ENCODE measurements at places on chromosomes 11 and 22. TPM values are rescaled to one million over a fixed set of nuclear protein-coding genes. Genes with fewer than 3 reads are reported as not detected.

The SCGB1D2 gene
- total RNA-seq, result not detected

- H3K36me3 ChIP-seq, result peaks cover 71% of the 10 kb centered on the region
- H3K4me3 ChIP-seq, result no peak overlapping the region
- no peak overlapping the region for H3K27ac ChIP-seq
These were observed 17.9 kb downstream of the CLNS1A start for GRCh38 chr11:77619576-77620198.

The TRIM64C gene
- total RNA-seq, result not detected

- H3K4me3 ChIP-seq, result no peak overlapping the region
- no peaks in the 10 kb centered on the region for H3K36me3 ChIP-seq
- no peak overlapping the region for H3K27ac ChIP-seq
- H3K27me3 ChIP-seq, result peaks cover 35% of the 10 kb centered on the region
These were observed 1.6 kb upstream of the P2RY2 start for GRCh38 chr11:73216465-73216864.

DNA sequence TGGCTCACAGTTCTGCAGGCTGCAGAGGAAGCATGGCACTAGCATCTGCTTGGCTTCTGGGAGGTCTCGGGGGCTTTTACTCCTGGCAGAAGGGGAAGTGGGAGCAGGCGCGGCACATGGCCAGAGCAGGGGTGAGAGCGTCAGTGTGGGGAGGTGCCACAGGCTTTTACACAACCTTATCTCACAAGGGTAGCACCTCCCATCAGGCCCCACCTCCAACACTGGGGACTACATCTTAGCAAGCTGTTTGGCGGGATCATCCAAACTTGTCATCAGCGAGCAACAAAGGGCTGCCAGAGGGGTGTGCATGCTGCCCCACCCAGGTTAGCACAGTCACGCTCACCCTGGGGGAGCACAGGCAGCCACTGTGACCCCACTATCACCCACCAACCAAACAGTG, 18.9 kb upstream of the YPEL1 start:
- no peaks in the 10 kb centered on the region for H3K27me3 ChIP-seq
- H3K4me3 ChIP-seq, result no peak overlapping the region
- no peak for DNase-seq
- peaks cover 23% of the 10 kb centered on the region for H3K36me3 ChIP-seq
- H3K27ac ChIP-seq, result no peak overlapping the region
- H3K4me1 ChIP-seq, result peaks cover 12% of the 10 kb centered on the region

The ACRV1 gene
- not detected for total RNA-seq

The MRGPRX4 gene
- not detected for total RNA-seq

- no peak for DNase-seq
- H3K27me3 ChIP-seq, result no peaks in the 10 kb centered on the region
- H3K27ac ChIP-seq, result peak overlapping the region; percentile 34
- H3K4me1 ChIP-seq, result peaks cover 23% of the 10 kb centered on the region
These were observed 33.6 kb upstream of the SUSD2 start for GRCh38 chr22:24147666-24148065.

DNA sequence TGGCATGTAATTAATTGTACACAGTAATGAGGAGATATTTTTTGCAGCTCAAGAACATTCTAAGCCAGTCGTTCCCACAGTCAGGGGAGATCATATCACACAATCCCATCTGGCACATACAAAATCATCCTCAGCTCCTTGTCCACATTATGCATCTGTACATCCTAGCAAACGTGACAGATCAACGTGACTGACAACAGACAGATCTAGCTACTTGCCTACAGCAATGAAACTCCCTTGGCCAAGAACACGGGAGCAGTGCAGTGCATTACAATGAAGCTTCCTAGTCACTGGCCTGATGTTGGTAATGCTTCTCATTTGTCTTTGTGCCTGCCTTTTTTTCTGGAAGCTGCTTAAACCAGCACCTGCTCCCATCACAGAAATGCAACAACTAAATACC, 24.5 kb upstream of the GUCY1A2 start:
- H3K27me3 ChIP-seq, result no peaks in the 10 kb centered on the region
- H3K27ac ChIP-seq, result no peak overlapping the region
- no peak for DNase-seq
- no peak overlapping the region for H3K4me3 ChIP-seq
- no peaks in the 10 kb centered on the region for H3K36me3 ChIP-seq
- H3K4me1 ChIP-seq, result peaks cover 4% of the 10 kb centered on the region

The ZC3H12C gene
- 16.7 TPM for total RNA-seq

DNA sequence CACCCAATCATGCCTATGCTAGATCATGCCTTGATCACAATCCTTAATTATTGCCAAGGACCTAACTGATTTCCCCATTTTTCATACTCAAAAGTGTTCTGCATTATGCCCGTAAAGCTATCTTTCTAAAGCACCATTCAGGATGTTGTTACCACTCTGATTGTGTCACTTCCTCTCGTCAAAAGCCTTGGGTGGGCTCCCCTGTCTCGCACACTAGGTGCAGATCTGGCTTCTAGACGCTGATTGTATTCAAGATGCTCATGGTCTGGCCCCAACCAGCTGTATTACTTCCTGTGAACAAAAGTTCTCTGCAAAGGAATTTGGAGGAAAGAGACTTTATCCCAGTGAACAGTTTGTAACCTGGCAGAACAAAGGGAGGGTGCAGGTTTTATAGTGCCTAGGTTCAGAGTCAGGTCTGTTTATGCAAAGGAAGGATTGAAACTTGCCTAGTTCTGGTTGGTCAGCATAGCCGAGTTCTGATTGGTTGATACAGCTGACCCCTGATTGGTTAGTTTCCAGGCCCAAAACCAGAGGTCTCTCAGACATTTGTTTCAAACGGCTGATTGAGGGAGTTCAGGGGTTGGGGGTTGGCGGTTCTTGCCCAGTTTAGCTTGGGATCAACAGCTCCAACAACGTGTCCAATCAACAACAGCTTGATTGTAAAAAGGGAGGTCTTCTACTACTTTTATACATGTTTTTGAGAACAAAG, 25.4 kb downstream of the ATG13 start:
- H3K36me3 ChIP-seq, result peaks cover 64% of the 10 kb centered on the region
- no peaks in the 10 kb centered on the region for H3K27me3 ChIP-seq
- peaks cover 8% of the 10 kb centered on the region for H3K4me1 ChIP-seq
- no peak overlapping the region for H3K4me3 ChIP-seq

GRCh38 chr11:83681031-83681781, 395.0 kb upstream of the CCDC90B start:
- H3K36me3 ChIP-seq, result no peaks in the 10 kb centered on the region
- H3K27ac ChIP-seq, result no peak overlapping the region
- no peak overlapping the region for H3K4me3 ChIP-seq
- H3K27me3 ChIP-seq, result no peaks in the 10 kb centered on the region

DNA sequence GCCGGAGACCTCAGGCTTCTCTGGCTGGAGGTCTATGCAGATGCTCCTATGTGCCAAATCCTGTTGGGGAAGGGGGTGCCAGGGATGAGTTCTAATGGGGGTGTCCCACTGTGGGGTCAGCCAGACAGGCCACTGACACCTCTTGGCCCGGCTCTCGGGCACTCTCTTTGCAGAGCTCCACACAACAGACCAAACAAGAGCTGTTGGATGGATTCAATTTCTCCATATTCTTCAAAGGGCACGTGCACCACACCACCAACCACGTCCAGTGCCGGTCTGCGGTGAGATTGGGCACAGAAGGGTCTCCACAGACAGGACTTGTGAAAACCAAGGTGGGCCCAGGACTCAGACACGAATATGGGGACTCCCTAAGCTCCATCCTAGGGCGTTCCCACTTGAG, 2.2 kb upstream of the RGL4 start:
- H3K4me3 ChIP-seq, result no peak overlapping the region
- DNase-seq, result no peak

The CDC42EP1 gene
- total RNA-seq, result 1.1 TPM

DNA sequence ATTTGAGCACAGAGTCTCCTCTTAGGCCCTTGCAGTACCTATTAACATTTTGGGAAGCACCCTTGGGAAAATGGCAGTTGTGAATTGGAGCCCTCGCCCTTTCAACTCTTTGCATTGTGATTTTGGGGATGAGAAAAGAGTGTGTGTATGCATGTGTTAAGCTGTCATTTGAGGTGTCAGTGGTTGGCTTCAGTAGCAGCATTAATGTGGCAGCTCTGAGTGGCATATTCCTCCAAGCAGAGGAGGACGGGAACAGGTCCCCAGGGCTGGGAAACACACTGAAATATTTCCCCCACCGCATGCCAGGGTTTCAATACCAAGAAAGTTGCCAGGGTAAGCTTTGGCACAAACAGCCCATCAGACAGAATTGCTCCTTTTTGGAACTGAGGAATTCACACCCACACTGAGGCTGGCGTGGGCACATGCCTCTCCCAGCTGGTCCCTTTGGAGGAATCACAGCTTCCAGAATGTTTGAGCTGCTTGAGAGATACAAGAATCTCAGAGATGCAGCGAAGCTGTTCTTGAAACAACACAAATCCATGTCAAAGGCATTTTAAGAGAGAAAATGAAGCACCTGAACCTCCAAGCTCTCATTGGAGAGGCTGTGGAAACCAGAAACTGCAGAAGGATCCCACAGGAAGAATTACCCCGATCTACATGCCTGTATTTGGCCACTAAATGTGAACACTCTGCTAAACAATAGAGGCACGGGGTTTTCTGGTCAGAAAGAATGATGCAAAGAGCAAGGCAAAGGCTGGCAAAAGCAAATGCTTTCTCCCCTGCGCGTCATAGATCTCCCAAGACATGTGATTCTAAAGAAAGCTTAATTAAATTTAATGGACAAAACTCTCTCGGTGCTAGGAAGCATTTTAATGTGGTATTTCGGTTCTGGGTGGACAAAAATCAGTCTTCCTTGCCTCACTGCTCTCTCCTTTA, 67.2 kb upstream of the RCN1 start:
- no peaks in the 10 kb centered on the region for H3K36me3 ChIP-seq
- peaks cover 2% of the 10 kb centered on the region for H3K27me3 ChIP-seq
- H3K4me1 ChIP-seq, result no peaks in the 10 kb centered on the region

DNA sequence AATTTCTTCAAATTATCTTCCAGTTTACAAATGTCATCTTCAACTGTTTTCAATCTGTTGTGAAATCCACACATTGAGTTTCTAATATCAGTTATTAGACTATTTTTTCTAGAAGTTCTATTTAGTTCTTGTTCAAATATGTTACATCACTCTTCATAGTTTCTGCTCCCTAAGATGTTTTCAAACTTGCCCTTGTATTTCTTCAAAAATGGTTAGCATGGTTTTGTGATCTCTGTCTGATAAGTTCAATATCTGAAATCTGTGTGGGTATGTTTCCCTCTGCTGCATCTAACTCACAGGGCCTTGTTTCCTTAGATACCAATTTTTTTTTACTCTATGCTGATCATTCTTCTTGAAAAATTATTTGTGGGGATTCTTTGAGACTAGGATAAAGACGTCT, 46.2 kb upstream of the SLC36A4 start:
- no peak for DNase-seq
- no peaks in the 10 kb centered on the region for H3K4me1 ChIP-seq
- H3K4me3 ChIP-seq, result no peak overlapping the region
- no peaks in the 10 kb centered on the region for H3K36me3 ChIP-seq
- no peak overlapping the region for H3K27ac ChIP-seq

DNA sequence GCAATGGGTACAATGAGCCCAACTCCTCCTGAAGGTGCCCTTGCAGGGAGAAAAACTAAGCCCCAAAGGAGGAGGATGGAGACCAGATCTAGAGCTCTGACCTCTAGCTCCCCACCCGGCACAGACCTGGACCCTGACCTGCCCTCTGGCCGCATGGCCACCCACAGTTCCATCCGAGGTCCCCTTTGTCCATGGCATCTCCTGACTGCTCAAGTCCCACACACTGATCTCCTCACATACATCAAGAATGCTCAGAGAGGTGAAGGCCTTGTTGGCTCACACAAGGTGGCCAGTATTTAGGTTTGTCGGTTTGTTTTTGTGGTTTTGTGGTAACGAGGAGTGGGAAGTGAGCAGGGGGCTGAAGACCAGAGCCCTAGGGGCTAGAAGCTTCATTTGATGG, 423.5 kb upstream of the B3GAT1 start:
- H3K4me3 ChIP-seq, result no peak overlapping the region
- no peak for DNase-seq
- no peaks in the 10 kb centered on the region for H3K36me3 ChIP-seq
- no peaks in the 10 kb centered on the region for H3K4me1 ChIP-seq

The RFPL1 gene
- total RNA-seq, result not detected

GRCh38 chr11:74135127-74135840, 35.5 kb downstream of the C2CD3 start:
- no peak overlapping the region for H3K27ac ChIP-seq
- no peaks in the 10 kb centered on the region for H3K27me3 ChIP-seq
- no peaks in the 10 kb centered on the region for H3K4me1 ChIP-seq
- DNase-seq, result no peak

DNA sequence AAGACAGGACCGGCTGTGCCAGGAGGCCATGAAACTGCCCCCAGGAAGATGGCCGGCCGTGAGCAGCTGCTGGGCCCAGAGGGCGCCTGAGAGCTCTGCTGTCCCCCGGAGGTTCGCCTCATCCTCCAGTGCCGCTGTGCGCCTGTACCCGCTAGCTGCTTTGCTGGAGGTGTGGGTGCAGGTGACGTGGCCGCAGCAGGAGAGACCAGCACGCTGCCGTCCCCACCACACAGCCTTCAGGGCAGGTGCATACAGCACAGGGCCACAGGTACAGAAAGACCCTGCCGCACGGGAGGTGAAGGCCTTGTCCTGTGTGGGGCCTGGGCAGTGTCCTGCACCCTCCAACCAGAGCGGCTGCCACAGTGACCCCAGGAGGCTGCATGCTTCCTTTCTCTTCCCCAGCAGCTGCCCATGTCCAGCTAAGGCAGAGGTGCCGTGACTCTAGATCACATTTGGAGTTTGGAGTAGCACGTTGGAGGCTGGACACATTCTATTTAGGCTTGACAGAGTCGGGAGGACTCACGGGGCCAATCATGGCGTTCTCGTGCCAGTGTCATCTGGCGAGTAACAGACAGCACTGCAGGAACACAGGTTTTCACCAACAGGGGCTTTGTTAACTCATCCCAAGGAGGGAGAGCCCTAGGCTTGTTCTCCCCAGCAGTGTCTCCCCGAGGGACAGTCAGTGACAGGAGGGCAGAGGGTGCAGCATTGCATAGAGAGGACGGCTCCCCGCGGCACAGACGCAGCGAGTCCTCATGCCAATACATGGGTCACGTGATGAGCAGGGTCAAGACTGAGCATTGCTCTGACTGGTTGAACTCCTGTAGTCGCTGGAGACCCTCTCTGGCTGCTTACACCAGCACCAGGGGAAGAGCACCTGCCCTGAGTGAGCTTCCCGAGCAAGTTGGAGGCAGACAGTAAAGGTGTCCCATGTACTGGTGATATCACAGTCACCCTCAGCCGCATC, 18.7 kb upstream of the PANX2 start:
- H3K27ac ChIP-seq, result no peak overlapping the region
- peaks cover 2% of the 10 kb centered on the region for H3K4me1 ChIP-seq
- peaks cover 3% of the 10 kb centered on the region for H3K27me3 ChIP-seq

DNA sequence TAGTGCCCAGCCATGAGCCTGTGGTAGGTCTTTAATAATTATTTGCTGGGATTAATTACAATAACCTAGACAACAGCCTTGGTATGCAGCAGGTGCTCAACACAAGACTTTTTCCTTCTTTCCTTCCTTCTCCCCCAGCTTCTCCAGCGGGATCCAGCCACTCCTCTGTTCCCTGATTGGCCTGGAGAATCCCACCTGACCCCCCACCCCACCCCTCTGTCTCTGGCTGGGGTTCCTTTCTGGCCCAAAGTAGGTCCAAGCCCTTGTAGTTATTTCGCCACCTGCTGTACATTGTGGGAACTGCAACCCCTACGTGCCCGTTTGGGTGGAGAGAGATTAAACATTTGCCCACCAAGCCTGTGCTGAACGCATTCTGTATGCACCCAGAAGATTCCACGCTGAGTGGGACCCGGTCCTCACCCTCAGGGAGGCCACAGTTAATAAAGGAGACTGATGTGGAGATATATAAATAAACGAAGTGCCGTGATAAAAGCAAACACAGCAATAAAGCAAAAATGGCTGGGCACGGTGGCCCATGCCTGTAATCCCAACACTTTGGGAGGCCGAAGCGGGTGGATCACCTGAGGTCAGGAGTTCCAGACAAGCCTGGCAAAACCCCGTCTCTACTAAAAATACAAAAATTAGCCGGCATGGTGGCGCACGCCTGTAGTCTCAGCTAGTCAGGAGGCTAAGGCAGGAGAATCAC, 32.1 kb upstream of the DGKZ start:
- H3K27me3 ChIP-seq, result no peaks in the 10 kb centered on the region
- H3K4me1 ChIP-seq, result peaks cover 15% of the 10 kb centered on the region
- H3K36me3 ChIP-seq, result no peaks in the 10 kb centered on the region
- no peak overlapping the region for H3K27ac ChIP-seq

All from activated T-helper 2 cell treated with anti-CD3 and anti-CD28 coated beads, Interferon-gamma antibody, Interleukin-2, Interleukin-4, amounts not matched to agents 10 μg/mL and 5 μg/mL and 100 μg/mL, durations not matched to agents 14 hours and 24 hours and 36 hours (primary cell).